Sciatic nerve (tissue), 2 donors: ENCODE measurements at places on chromosomes 7 and 10. TPM values are rescaled to one million over a fixed set of nuclear protein-coding genes. Genes with fewer than 3 reads are reported as not detected.
A peak's percentile ranks its signal among the peaks of the same experiment; 100 is the strongest.

The HABP2 gene
- total RNA-seq: not detected

The DNTT gene
- not detected for total RNA-seq

The ZNF716 gene
- not detected for total RNA-seq

GRCh38 chr7:143936087-143937009 is 1.3 kb downstream of the OR2F2 start:
- DNase-seq: no peak

DNA sequence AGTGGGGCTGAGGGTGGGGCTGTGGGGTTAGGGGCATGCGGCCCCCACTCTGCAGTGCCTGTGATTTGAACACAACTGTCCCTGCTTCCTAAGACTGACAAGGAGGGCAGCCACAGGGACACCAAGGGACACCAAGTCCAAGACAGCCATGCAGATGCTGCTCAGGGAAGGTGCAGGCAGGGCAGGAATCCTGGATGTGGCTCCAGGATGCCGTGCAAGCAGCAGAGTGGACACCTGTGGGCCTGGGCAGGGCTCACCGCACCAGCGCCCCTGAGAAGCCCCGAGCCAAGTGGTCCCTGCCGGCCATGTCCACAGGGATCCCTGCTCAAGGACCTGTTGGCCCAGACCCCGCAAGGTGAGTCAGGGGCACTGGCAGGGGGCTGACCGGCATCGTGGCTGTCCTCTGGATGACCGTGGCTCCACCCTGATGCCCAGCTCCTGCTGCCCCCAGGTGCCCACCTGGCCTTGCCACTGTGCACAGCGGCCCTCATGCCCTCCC is 58.5 kb downstream of the STK32C start:
- no peak for DNase-seq

DNA sequence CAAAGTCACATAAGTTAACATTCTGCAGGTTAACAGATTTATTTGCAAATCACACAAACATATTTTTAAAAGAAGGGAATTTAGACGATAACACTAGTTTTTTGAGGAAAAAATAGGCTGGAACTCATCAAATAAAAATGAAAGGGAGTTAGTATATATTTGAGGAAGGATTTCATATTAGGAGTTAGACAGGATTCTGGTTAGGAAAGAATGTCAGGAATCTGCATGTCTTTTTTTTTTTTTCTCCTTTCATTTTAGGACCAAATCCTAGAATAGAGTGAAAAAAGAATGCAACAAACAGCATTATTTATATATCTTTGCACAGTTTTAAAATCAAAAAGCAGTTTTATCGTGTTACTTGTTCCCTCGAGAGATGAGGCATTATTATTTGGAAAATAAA is 8.9 kb upstream of the TRDMT1 start:
- DNase-seq: no peak

DNA sequence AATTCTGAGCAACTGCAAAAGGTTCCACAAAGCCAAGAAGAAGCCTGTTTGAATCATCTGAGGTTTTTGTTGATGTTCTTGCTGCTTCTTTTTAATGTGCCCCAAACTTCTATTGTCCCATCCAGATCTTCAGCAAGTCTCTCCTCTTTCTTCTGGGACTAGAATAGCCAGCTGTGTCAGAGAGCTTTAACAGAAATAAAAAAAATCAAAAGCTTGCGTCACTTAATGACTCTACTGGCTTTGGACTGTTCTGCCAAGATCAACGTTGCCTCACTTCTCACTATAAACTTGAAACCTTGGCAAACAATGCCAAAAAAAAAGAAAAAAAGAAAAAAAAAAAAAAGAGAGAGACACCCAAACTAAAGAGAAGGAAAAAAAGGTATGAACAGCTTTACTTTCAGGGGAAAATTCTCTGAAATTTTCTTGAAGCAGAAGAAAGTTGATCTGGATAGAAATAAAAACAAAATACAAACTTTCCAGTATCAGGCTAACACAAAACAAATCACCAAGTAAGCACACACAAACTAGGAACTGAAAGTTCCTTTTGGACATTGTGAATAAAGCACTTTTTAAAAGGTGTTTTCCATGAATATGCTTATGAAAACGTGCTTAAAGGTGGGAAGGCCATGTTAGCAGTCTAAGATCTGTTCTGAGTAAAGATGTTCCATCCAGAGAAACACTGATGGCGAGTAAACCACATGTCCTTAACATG is 14.8 kb downstream of the USP54 start:
- no peak for DNase-seq

DNA sequence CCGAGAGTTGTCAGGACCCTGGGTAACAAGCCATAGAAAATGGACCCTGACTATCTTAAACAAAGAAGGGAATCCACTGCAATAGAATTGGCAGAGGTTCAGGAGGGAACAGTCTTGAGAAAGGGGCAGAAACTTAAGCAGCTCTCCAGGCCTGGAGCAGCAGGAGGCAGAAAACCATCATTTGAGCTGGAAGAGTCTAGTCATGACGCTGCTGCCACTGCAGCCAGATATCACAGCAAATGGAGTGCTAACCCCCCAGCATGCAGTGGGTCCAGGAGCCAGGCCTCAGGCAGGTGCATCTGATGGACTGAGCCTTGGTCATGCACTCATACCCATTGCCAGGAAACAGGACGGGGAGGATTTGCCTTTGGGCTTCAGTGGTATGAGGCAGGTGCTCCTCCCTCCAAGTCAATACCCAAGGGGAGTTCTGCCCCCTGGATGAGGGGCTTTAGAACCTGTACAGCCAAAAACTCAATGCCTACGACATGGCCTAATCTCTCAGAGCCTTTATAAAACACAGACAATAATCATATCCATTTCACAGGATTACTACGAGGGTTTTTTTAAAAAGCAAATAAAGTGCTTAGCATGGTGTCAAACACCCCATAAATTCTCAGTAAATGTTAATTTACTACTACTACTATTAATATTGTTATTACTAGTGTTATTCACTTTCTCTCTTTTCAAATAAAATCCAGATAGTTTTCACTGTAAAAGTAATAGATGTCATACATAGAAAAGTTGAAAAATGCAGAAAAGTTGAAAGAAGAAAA is 30.7 kb downstream of the DUSP5 start:
- DNase-seq: peak; percentile 22

GRCh38 chr7:4770886-4771285 is 4.5 kb upstream of the AP5Z1 start:
- DNase-seq: no peak

DNA sequence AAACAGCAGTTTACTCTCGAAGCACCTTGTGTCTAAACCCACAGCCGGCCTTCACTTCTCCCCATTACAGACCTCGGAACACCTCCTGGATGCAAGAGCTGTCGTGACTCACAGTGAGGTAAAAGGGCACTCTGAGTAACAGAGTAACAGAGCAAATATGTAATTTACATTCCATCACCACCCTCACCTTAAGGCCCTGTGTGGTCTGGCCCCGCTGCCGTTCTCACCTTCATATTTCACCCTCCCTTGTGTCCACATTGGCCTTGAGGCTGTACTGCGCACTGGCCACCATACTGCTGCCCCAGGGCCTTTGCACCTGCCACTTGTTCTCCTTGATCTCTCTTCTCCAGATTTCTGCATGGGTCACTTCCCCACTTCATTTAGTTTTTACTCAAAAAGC is 12.6 kb downstream of the FFAR4 start:
- DNase-seq: no peak

DNA sequence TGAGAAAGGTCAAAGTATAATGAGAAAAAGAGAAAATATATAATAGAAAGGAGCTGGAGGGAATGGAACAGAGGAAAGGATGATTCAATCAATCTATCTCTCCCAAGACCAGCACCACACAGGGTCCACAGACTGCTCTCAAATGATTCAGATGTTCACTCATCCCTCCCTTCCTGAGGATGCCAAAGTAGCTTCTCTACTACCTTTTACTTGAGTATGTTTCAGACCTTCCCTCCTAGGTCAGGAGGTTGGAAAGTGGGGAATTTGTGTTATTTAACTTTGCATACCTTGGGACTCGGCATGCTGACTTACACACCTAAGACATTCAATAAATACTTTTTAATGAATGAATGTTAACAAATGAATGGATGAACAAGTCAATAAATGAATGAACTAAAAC is 30.6 kb downstream of the CPVL start:
- DNase-seq: no peak

DNA sequence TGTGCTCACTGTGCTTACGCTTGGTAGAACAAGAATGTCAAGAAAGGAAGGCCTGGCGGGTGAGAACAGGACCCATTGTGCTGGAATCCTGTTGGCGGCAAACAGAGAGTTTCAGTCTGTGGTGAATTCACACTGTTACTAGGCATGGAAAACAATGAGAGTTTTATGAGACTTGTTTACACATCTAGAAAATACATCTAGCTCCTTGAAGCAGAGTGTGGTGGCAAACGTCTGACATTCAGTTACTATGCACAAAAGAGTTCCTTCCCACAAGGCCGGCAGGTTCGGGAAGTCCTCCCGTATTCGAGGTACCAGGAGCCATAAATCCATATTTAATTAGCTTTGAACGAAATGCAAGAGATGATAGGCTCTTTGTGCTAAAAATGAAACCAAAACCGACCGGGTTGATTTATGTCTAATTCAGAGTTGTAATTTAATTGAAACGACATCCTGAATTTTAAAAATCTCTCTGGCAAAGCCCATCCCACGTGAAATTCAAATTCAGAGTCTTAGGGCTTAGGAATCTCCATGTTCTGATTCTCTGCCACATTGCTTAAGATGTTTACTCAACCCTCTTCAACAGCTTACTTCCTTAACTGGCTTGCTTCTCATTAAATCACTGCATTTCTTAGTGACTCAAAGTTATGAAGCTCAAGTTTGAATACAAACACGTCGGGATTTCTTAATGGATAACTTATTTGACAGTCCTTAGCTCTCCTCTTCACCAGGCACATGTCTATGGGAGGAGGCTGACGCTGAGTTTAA is 299.9 kb upstream of the PITRM1 start:
- no peak for DNase-seq
